ENCODE measurements at places on chromosomes 4 and X.

DNA sequence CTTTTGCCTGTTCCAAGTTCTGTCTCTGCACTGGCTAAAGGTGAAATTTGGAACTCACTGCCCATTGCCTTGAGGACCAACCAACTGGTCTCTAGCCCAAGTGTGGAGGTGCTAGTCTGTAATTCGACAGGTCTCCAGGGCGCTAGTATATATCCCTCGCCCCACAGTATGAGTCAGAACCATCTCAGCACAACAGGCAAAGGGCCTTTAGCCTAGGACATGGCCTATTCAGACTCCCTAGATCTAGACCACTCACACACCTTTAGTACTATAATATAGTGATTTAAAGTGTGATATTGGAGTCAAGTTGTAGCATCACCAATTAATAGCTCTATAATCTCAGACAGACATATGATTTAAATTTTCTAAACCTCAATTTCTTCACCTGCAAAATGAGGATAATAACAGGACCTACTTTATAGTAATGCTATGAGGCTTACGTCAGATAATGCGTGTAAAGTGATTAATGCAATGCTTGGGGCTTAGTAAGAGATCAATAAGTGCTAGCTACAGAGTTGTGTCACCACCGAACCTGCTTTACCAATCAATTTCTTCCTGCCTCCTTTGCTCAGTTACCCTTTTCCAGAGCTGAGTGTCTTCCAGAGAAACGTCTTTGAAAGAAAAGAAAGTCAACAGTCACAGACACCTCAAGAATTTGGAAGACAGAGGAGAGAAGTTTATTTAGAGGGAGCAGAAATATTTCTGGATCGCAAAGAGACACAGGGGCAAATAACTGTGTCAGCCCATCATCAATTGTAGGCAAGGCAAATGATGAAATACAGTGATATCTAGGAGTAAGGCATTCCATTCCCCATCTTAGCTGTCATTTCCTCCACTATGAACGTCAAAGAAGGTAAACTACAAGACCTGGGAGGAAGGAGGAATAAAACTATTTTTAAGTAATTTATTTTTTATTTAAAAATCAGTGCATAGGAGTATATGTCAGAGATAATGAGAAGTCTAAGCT is 2.3 kb downstream of the NOX1 start:
- H3K27ac ChIP-seq: no peak overlapping the region
- no peaks in the 10 kb centered on the region for H3K36me3 ChIP-seq
- H3K4me1 ChIP-seq: no peaks in the 10 kb centered on the region
- H3K27me3 ChIP-seq: no peaks in the 10 kb centered on the region

DNA sequence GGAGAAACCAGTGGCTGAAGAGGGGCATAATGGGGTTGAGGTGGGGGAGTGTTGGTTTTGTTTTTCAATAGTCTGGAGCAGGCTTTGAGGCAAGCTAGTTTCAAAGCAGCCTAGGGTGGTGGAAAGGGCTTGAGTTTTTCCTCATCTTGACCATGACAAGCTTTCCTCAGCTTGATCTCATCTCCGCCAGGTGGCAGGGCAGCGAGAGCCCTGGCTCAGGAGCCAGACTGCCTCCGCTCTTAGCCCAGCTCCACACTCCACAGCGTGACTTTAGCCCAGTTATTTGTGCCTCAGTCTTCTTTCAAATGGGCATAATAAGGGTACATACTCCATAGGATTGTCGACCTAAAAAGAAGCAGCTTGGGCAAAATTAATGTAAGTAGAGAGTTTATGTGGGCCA is 29.9 kb upstream of the SOWAHD start:
- no peaks in the 10 kb centered on the region for H3K4me1 ChIP-seq
- H3K27me3 ChIP-seq: no peaks in the 10 kb centered on the region
- H3K4me3 ChIP-seq: no peak overlapping the region
- H3K27ac ChIP-seq: no peak overlapping the region
- DNase-seq: no peak

GRCh38 chr4:158861766-158862165 is 92.9 kb downstream of the FNIP2 start:
- H3K27me3 ChIP-seq: no peaks in the 10 kb centered on the region
- no peak overlapping the region for H3K27ac ChIP-seq
- H3K36me3 ChIP-seq: peaks cover 46% of the 10 kb centered on the region
- no peak overlapping the region for H3K4me3 ChIP-seq
- no peak for DNase-seq

DNA sequence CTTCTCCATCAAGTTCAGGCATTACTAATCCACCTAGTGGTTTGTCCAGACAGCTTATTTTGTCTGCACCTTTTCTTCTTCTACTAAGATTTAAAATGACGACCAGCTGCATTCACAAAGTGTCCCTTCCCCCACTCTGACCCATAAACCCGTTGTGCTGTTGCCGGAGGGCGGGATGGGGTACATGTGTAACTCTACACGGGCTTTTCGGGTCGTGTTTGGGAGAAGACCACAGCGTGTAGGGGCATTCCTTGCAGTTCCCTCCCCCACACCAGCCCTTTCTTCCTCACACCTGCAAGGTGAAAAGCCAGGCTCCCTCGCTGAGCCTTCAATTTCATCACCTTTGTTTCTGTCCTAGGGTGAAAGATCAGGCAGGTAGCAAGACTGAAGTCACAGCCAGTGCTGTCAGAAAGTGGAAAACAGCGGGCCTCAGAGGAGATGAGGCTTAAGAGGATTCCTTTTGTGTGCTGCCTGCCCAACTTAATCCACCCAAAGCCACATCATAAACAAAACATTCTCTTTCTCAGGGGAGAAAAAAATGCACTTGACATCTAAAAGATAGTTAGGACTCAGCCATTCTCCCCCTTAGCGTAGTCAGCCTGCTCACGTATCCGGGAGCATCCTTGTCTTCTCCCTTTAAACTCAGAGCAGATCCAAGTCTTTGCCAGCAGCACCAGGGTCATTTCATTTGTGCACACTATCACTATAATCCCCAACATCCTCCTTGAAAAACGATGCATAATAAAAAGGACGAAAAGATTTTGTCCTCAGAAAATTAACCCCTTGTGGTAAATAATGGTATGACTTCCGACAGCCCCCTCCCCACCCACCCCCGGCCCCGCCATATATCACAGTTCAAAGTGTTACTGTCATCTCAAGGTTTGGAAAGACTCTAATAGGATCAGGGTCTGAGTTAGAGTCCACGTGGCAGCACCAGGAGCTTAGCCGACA is 599.0 kb downstream of the RAB28 start:
- no peak overlapping the region for H3K27ac ChIP-seq
- no peak for DNase-seq
- no peak overlapping the region for H3K4me3 ChIP-seq
- H3K4me1 ChIP-seq: no peaks in the 10 kb centered on the region
- no peaks in the 10 kb centered on the region for H3K36me3 ChIP-seq
- H3K27me3 ChIP-seq: no peaks in the 10 kb centered on the region

DNA sequence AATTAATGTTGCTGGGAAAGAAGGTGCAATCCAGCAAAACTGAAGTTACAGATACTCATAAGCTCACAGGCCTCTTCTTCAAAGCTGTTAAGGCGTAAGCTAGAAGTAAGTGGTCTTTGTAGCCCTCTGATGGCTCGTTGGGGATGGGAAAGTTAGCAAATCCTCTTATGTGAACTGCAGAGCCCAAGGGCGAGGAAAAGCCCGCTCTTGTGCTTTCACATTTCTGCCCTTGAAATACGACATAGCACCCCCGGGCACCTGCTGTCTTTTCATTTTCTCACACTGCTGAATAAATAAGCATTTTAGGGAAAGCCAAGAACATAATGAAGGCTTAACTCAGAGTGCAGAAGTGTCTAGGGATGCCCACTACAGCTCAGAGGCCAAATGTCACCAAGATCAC is 73.1 kb upstream of the SORBS2 start:
- no peaks in the 10 kb centered on the region for H3K27me3 ChIP-seq
- no peak for DNase-seq
- no peaks in the 10 kb centered on the region for H3K36me3 ChIP-seq
- H3K4me1 ChIP-seq: no peaks in the 10 kb centered on the region

GRCh38 chrX:34279866-34280560 is 147.9 kb upstream of the FAM47A start:
- H3K27ac ChIP-seq: no peak overlapping the region
- DNase-seq: no peak
- H3K36me3 ChIP-seq: no peaks in the 10 kb centered on the region

DNA sequence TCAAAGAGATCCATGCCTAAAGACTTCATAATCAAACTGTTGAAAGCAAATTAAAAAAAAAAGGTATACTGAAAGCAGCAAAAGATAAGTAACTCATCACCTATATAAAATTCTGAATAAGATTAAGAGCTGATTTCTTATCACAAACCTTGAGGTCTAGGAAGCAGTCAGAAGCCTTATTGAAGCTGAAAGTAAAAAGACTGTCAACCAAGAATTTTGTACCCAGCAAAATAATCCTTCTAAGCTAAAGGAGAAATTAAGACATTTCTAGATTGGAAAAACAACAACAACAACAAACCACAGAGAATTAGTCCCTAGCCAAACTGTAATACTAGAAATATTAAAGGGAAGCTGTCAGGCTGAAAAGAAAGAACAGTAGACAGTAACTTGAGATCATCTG is 622.9 kb downstream of the PCDH7 start:
- DNase-seq: no peak
- no peak overlapping the region for H3K27ac ChIP-seq
- H3K4me3 ChIP-seq: no peak overlapping the region

- no peaks in the 10 kb centered on the region for H3K4me1 ChIP-seq
- H3K27ac ChIP-seq: no peak overlapping the region
- H3K4me3 ChIP-seq: no peak overlapping the region
- no peak for DNase-seq
- no peaks in the 10 kb centered on the region for H3K27me3 ChIP-seq
Observed at GRCh38 chr4:94813221-94813620, 55.5 kb downstream of the BMPR1B start.

- no peak for DNase-seq
- H3K27me3 ChIP-seq: peaks cover 100% of the 10 kb centered on the region
- peaks cover 50% of the 10 kb centered on the region for H3K4me1 ChIP-seq
- no peak overlapping the region for H3K4me3 ChIP-seq
Observed at GRCh38 chr4:4869731-4870571, 10.5 kb downstream of the MSX1 start.

DNA sequence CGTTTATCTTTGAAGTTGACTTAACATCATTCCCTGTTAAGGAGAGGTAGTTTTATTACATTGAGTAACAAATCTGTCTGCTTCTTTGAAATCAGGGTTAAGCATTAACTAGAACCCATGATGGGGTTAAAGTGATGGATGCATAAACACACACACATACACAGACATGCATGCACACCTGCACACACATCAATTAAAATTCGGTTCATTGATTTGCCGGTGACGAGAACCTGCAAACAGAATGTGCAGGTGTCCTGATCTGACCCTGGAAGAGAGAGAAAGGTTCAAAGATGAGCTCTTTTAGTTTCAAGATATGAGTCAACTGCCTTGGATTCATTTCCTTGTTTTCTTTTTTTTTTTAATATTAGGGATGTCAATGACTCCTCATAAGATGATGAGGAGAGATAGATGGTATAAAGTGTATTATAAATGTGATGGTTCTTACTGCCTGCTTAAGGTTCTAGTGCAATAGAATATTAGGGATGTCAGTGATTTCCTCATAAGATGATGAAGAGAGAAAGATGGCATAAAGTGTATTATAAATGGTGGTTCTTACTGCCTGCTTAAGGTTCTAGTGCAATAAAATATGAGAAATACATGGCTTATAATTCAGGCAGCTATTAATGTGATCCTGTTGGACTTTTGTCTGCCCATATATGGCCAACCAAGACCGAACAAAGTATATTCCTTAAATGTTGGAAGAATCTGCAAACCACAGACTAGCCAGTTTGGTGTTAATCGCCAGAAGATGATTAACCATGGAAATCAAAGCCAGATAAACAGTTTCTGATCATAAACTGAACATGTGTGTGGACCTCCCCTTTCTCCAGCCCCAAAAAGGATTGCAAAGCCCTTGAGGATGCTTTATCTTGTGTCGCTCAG is 14.1 kb upstream of the CD99 start:
- DNase-seq: no peak
- H3K4me1 ChIP-seq: peaks cover 10% of the 10 kb centered on the region
- H3K4me3 ChIP-seq: no peak overlapping the region
- no peaks in the 10 kb centered on the region for H3K36me3 ChIP-seq

DNA sequence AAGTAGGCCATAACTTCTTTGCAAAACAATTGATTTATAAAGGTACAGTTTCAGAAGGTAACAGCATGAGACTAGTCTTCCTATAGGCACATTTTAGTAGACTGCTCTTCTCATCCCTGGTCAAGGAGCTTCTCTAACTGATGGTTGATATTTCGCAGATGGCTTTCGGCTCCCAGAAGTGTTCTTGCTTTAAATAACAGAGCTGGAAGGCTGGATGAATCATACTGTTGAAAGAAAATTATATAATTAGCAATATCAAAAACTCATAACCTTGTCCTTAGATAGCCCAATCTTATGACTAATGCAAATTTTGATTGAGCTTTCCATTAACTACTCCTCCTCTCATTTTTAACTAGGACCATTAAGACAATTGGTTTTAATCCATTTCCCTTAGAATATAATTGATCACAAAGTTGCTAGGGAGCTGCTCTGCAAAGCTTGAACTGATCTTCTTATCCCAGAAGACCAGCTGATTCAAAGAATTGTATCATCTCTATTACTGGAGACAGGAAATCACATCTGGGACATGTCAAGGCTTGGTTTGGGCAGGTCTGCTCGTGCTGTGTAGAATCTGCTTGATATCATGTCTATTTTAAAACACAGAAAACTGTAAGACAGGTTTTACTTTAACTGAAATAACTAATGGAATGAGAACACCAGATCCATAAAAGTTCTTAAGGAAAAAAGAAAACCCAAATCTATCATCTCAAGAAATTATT is 38.6 kb downstream of the CENPU start:
- no peak overlapping the region for H3K27ac ChIP-seq
- peaks cover 6% of the 10 kb centered on the region for H3K4me1 ChIP-seq
- no peaks in the 10 kb centered on the region for H3K27me3 ChIP-seq
- no peak for DNase-seq
- no peak overlapping the region for H3K4me3 ChIP-seq

- H3K4me1 ChIP-seq: no peaks in the 10 kb centered on the region
- H3K4me3 ChIP-seq: no peak overlapping the region
Observed at GRCh38 chr4:54945838-54946237, 179.6 kb downstream of the KDR start.

- no peaks in the 10 kb centered on the region for H3K4me1 ChIP-seq
- no peaks in the 10 kb centered on the region for H3K36me3 ChIP-seq
- no peak overlapping the region for H3K4me3 ChIP-seq
- no peak overlapping the region for H3K27ac ChIP-seq
- no peak for DNase-seq
Observed at GRCh38 chr4:107757283-107757682, 37.2 kb upstream of the PAPSS1 start.

DNA sequence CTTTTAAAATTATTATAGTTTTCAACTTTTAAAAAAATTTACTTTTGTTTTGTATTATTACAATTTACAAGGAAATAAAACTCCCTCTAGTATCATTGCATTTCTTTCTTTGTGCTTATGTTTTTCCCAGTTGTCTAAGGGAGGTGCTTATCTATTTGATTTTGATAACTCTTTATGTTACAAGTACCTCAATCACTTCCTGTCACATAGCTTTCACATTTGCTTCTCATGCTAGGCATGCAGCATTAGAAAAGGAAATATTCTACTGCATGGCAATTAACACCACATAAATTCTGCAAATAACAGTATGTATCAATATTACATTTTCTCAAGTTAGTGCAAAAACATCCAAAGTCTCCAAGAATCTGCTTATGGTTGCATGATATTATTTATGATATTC is 180.3 kb upstream of the HS3ST1 start:
- no peak overlapping the region for H3K27ac ChIP-seq
- no peaks in the 10 kb centered on the region for H3K36me3 ChIP-seq
- DNase-seq: no peak
- no peak overlapping the region for H3K4me3 ChIP-seq
- H3K4me1 ChIP-seq: peaks cover 11% of the 10 kb centered on the region

- no peaks in the 10 kb centered on the region for H3K27me3 ChIP-seq
- H3K27ac ChIP-seq: no peak overlapping the region
- no peak overlapping the region for H3K4me3 ChIP-seq
- no peaks in the 10 kb centered on the region for H3K4me1 ChIP-seq
Observed at GRCh38 chr4:187541666-187542065, 453.9 kb upstream of the ZFP42 start.

Data from suprapubic skin (tissue), 4 donors.